ENCODE measurements at places on chromosomes 11 and 22.

- no peak for DNase-seq
These were observed 837.3 kb downstream of the TBC1D22A start for GRCh38 chr22:47599753-47600152.

- DNase-seq: no peak
These were observed 24.7 kb upstream of the TIMP3 start for GRCh38 chr22:32776802-32777201.

GRCh38 chr11:56273854-56274253 is at the start of gene OR5T1:
TSS of gene OR5T1 (plus strand) at chr11:56274154. CDS start at chr11:56275639, 1,485 bp downstream.
- no peak for DNase-seq

GRCh38 chr22:40610329-40610850 is 26.1 kb downstream of the MRTFA start:
- no peak for DNase-seq

DNA sequence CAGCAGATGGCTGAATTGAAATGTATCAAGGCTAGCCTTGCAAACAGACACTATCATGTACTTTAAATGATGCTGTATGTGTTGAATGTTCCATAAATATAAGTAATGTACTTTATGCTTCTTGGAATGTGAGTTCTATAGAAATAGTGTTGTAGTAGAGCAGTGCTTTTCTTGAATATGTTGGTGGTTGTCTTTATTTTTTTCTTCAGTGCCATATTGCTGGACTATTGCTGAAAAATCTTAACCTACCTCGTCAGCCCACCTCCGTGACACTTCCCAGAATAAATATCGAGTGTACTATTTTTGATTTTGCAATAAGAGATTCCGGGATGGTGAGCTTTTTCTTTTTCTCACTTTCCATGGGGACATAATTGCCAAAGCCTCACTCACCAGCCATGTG is 153.9 kb downstream of the NAV2 start:
- no peak for DNase-seq

DNA sequence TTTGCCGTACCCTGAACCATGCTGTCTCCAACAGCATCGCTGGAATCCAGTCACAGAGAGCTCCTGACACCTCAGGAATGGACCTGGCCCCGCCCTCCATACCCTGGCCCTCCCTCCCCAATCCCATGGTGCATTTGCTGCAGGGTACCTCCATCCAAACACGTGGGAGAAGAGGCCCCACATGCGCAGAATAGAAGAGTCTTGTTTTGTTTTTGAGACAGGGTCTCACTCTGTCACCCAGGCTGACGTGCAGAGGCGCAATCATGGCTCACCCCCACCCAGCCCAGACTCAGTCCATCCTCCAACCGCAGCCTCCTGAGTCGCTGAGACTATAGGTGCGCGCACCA is 2.3 kb upstream of the PNPLA2 start:
- no peak for DNase-seq

- no peak for DNase-seq
These were observed 155.5 kb upstream of the PITPNB start for GRCh38 chr22:28074526-28074925.

- no peak for DNase-seq
These were observed 434.5 kb upstream of the CCDC90B start for GRCh38 chr11:83720675-83721074.

- DNase-seq: no peak
These were observed 9.7 kb upstream of the THY1 start for GRCh38 chr11:119432484-119433357.

- DNase-seq: no peak
These were observed 39.6 kb downstream of the NAT10 start for GRCh38 chr11:34145073-34145472.

Data from CD4-positive, alpha-beta T cell treated with Interleukin-15 for 4 hours (primary cell).